Naive thymus-derived CD8-positive, alpha-beta T cell (primary cell): ENCODE measurements at places on chromosomes 4 and X. TPM values are rescaled to one million over a fixed set of nuclear protein-coding genes. Genes with fewer than 3 reads are reported as not detected.
A peak's percentile ranks its signal among the peaks of the same experiment; 100 is the strongest.

GRCh38 chr4:158788516-158788915 is 19.7 kb downstream of the FNIP2 start:
- H3K36me3 ChIP-seq: no peaks in the 10 kb centered on the region
- no peak for DNase-seq
- no peaks in the 10 kb centered on the region for H3K27me3 ChIP-seq
- no peak overlapping the region for H3K27ac ChIP-seq
- peaks cover 29% of the 10 kb centered on the region for H3K4me1 ChIP-seq

DNA sequence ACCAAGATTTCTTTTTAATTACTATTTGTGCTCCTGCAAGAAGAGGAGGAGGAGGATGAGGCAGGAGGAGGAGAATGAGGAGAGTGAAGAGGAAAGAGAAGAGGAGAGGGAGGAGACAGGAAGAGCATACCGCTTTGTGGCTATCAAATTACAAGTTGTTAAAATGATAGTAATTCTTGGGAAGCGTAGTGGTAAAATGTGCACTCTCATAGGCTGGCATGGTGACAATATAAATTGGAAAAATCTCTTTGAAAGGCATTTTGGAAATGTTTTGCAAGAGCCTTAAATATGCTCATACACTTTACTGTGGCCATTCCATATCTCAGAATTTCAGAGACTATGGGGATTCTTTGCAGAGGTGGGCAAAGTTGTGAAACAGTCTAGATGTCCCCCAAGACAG is 53.2 kb downstream of the MXRA5 start:
- H3K4me3 ChIP-seq: no peak overlapping the region

DNA sequence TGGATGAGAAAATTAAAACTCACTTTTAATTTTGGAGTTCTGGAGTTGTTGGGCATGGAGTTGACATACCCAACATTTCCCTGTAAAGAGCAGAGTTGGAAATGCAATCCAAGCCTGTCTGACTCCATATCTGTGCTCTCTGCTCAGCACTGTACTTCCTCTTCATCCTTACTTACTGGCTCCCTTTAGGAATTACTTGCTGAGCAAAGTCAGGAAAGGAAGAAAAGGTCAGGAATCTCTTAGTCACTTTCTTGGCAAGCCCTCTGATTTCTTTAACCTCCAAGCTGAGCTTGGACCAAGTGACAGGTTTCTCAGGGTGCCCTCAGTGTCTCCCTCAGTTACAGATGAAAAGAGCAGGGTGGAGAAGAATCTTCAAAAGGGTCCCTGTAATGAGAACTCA is 501.5 kb downstream of the ZIC3 start:
- H3K27ac ChIP-seq: no peak overlapping the region
- DNase-seq: no peak
- H3K27me3 ChIP-seq: no peaks in the 10 kb centered on the region

GRCh38 chr4:957581-958313 is 15.6 kb downstream of the DGKQ start:
- no peaks in the 10 kb centered on the region for H3K27me3 ChIP-seq
- DNase-seq: no peak
- peaks cover 2% of the 10 kb centered on the region for H3K4me1 ChIP-seq

DNA sequence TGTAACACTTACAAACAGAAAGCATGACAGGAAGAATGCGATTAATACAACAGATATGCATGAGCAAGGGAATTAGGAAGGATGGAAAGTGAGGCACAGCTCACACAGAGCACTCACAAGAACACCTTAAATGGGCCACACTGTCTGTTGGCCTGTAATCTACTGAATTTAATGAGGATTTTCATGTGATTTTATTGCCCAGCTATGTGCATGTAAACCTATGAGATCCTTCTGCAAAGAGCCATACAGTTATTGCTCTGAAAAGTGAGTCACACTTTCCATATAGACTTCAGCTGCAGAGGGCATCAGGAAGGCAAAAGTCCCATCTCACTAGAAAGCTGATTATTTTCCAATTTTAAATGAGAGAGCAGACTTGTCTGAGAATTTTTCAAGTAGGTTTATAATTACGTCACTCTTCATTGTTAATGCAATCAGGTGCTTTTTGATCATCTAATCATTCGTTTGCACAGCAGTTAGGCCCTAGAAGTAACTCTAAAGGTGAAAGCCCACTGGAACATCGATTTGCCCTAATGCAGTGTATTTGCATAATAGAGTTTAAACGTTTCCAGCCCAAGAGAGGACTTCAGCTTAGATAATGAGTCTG is 832.7 kb upstream of the INTU start:
- H3K36me3 ChIP-seq: no peaks in the 10 kb centered on the region
- no peak overlapping the region for H3K27ac ChIP-seq
- H3K27me3 ChIP-seq: no peaks in the 10 kb centered on the region

- H3K4me3 ChIP-seq: no peak overlapping the region
- no peaks in the 10 kb centered on the region for H3K4me1 ChIP-seq
- peaks cover 13% of the 10 kb centered on the region for H3K27me3 ChIP-seq
These were observed 3.3 kb downstream of the SHROOM2 start for GRCh38 chrX:9789555-9789954.

DNA sequence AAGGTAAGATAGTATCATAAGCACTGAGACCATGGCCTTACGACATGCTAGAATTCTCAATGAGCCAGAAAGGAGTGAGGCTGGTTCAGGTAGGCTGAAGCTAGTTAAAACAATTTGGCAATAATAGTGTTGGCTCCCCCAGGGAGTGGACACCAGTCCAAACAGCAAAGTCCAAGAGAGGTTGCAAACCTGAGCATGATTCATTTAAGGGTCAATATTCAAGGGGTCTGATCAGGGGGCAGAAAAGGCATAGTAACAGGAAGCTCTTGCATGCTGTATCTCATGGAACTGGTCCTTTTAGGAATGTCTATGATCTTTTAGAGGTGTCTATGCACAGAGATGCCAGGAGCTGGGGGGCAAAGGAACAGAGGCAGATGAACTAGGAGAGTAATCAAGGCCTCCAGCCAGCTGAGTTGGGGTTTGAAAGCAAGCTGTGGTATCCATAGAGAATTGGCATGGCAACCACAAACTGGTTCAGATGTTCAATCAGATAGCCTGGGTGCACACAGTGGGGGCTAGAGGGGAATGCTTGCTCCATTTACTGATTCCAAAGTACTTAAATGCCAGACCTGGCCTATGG is 5.1 kb downstream of the GJB1 start:
- H3K36me3 ChIP-seq: no peaks in the 10 kb centered on the region
- H3K4me1 ChIP-seq: no peaks in the 10 kb centered on the region
- no peak for DNase-seq

- H3K27ac ChIP-seq: no peak overlapping the region
- H3K4me3 ChIP-seq: no peak overlapping the region
- H3K4me1 ChIP-seq: no peaks in the 10 kb centered on the region
- H3K36me3 ChIP-seq: peaks cover 9% of the 10 kb centered on the region
- DNase-seq: no peak
These were observed 743 bp upstream of the NRK start for GRCh38 chrX:105821471-105822121.

DNA sequence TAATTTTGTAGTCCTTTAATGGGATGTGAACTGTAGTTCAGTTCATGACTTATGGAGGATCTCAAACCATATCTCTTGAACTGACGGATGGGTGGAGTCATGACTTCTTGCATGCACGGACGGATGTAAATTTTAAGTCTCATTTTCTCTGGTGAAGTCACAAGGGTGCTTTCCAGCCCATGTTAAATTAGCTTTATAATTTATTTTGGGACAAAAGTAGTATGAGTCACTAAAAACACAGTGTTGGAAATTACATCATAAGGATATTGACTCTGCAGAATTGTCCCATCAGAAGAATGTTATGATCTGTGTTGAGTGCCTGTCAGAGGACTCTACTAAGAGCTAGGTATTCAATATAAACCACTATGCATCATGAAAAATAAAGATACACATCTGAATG is 6.8 kb upstream of the PAGE5 start:
- no peaks in the 10 kb centered on the region for H3K36me3 ChIP-seq
- no peak overlapping the region for H3K4me3 ChIP-seq
- no peaks in the 10 kb centered on the region for H3K27me3 ChIP-seq
- no peak overlapping the region for H3K27ac ChIP-seq

DNA sequence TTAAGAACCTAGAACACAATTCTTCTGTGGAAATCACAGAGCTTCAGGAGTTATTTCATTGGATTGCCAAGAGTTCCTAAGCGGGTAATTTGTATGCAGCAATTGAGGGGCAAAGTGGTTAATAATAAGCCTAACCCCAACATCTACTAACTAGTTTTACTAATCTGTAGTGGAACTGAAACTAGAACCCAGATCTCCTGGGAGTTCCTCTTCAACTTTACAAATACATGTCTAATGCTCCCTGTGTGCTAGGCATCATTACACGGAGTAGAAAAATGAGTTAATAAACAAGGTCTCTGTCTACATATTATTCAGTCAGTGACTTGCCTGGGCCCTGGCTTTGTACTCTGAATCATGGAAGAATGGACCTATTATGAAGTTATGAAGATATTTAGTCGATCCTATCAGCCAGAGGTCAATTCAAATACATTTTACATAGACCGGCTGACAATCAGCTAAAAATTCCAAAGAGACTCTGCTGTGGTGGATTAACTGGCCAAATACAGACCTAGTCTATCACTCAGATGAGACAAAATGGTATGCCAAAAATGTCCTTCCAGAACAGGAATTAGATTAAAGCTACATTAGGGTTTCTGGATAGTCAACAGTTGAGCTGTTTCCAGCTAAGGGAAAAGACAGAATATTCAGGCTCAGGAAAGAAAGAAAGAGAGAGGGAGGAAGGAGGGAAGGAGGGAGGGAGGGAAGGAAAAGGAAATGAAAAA is 326.0 kb downstream of the FBXW7 start:
- no peak overlapping the region for H3K27ac ChIP-seq
- H3K4me1 ChIP-seq: peaks cover 21% of the 10 kb centered on the region
- H3K4me3 ChIP-seq: no peak overlapping the region
- H3K27me3 ChIP-seq: peaks cover 2% of the 10 kb centered on the region

DNA sequence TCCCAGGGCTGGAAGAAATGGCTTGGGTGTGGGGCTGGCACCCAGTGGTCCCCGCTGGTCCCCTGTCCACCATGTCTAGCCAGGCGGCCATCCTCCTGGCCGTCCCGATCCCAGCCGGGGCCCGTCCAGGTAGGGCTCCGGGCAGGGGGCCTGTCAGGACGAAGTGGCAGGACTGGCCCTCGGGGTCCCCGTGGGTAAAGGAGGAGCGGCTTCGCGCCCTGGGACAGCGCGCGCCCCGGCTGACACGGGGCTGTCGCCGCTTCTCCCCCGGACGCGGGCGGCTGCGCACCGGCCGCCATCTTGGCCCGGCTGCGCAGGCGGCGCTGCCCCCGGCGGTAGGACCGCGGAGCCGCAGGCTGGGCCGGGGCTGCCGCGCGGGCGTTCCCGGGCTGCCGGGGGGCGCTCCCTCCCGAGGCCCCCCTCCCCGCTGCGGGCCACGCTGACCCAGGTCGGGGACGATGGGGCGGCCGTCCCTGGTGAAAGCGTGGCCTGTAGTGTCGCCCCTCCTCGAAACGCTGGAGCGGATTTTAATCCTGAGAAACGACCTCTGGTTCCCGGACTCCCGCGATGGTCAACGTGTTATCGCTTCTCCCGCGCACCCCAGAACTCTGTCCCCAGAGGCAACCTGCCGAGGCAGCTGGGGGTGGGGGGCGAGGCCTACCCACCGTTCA is 60.4 kb upstream of the BCOR start:
- DNase-seq: peak; percentile 51
- H3K36me3 ChIP-seq: no peaks in the 10 kb centered on the region
- H3K27ac ChIP-seq: no peak overlapping the region
- H3K4me3 ChIP-seq: peak overlapping the region; percentile 54

DNA sequence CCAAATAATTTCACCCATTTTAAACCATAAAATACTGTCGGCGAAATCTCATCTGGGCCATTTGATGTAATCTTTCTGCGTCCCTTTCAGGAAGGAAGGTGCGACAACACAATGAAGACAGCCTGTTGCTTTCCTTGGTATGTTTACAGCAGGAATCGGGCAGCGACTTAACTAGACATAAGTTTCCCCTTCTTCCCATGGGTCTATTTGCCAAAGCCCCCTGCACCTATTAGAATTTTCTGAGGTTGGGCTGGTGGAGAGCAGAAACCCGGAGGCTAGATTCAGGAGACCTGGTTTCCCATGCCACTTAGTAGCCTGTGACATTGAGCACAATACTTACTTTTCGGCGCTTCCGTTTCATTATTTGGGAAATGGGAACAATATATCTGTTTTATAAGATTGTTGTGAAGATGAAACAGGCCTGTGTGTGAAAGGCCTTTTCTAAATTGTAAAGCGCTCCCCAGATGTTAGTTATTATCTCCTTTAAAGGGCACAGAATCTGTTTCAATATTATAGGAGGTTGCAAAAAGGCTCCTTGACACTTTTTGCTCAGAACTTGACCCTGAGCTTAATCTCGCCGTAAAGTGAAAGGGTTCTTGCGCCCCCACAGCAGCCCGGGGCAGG is 552 bp upstream of the AFF1 start:
- peak overlapping the region; percentile 91 for H3K27ac ChIP-seq
- H3K4me1 ChIP-seq: peaks cover 26% of the 10 kb centered on the region
- DNase-seq: no peak
- peaks cover 9% of the 10 kb centered on the region for H3K36me3 ChIP-seq
- H3K4me3 ChIP-seq: peak overlapping the region; percentile 85
- H3K27me3 ChIP-seq: no peaks in the 10 kb centered on the region

DNA sequence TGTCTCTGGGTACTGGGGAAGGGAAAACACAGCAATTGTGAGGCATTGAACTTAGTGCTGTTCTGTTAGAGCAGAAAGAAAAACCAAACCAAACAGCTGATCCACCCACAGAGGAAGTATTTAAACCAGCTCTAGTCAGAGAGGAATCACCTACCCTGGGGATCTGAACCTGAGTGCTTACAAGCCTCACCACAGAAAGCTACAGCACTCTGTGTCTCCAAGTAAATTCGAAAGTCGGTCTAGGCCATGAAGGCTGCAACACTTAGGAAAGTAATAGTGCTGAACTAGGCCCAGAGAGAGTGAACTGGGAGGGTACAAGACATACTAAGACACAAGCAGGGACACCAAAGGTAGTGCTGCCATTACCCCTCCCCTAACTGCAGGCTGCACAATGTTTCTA is 142.2 kb upstream of the CXorf51A start:
- no peak overlapping the region for H3K4me3 ChIP-seq
- H3K36me3 ChIP-seq: peaks cover 4% of the 10 kb centered on the region
- no peak for DNase-seq
- no peak overlapping the region for H3K27ac ChIP-seq

- H3K27me3 ChIP-seq: no peaks in the 10 kb centered on the region
- H3K36me3 ChIP-seq: no peaks in the 10 kb centered on the region
- peak; percentile 62 for DNase-seq
These were observed 4.5 kb downstream of the DTHD1 start for GRCh38 chr4:36285784-36286480.

- no peak overlapping the region for H3K4me3 ChIP-seq
- H3K27ac ChIP-seq: no peak overlapping the region
- H3K4me1 ChIP-seq: no peaks in the 10 kb centered on the region
- H3K36me3 ChIP-seq: no peaks in the 10 kb centered on the region
- no peak for DNase-seq
- no peaks in the 10 kb centered on the region for H3K27me3 ChIP-seq
These were observed 18.4 kb upstream of the ZNF41 start for GRCh38 chrX:47501226-47502074.

Gene VBP1
- polyA plus RNA-seq: 78.9 TPM

Gene ZNF630
- polyA plus RNA-seq: 0.77 TPM

Gene TBC1D8B
- not detected for polyA plus RNA-seq

Gene SLC6A14
- not detected for polyA plus RNA-seq

Gene RAB39B
- polyA plus RNA-seq: 4.0 TPM

Gene PIR
- not detected for polyA plus RNA-seq

Gene CC2D2A
- polyA plus RNA-seq: not detected
